Karpas-422 (cell line): ENCODE measurements at places on chromosomes 6 and 20. TPM values are rescaled to one million over a fixed set of nuclear protein-coding genes. Genes with fewer than 3 reads are reported as not detected.

- no peak for DNase-seq
Observed at GRCh38 chr6:38020593-38020992, 201.1 kb downstream of the ZFAND3 start.

DNA sequence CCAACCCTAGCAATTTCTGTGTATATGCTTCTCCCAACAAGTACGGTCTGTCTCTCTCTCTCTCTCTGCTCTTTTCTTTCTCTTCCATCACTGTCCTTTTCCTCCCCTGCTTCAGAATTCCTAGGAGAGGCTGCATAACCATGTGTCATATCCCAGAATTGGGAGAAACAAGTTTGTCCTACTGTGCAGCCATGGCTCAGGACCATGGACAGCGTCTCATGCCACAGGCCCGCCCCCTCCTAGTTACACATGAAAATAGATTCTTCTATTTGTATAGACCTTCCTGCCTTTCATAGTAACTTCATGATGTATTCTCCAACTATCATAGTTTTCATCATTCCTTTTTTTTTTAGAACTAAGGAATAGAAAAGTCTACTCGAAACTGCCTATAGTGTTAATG is 98.0 kb downstream of the FNDC1 start:
- no peak for DNase-seq

Gene CYP24A1
- not detected in 2 replicates for total RNA-seq

Gene BTBD9
- total RNA-seq: 3.0 and 4.7 TPM in 2 replicates

DNA sequence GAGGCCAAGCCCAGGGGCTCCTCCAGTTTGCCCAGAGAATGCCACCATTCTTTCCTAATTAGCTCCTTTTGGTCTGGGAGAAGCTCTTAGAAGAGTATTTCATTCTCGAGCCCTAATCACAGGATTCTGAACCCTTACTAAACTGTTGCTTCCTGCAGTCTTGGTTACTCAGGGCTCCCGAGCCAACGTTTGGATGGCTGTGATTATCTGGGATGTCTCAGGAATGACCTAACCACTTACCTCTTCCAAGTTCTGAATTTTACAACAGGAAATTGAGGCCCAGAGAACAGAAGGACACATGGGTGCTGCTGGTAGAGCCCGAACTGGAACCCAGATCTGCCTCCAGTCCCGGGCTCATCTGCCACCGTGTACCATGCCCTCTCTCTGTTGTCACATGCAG is 22.2 kb upstream of the PNPLA1 start:
- no peak for DNase-seq

Gene MAFB
- total RNA-seq: not detected in 2 replicates

DNA sequence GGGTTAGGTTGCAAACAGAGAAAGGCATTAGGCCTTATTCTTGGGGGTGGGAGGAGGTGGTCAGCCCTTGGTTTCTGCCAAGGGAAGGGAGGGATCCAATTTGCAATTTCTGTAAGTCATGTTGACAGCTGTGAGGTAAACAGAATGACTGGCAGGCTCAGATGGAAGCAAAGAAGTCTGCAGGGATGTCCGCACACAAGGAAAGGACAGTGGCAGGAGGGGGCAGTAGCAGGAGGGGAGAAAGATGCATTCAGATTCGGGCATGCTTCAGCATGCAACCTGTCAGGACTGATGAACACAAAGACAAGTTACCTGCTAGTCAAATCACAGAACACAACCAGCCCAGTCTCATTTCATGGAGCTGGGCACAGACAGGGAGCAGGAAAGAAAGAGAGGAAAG is 217.9 kb upstream of the FOXA2 start:
- DNase-seq: no peak

GRCh38 chr6:797479-798077 is 104.6 kb upstream of the EXOC2 start:
- DNase-seq: peak; percentile 74

Gene TPD52L1
- not detected in 2 replicates for total RNA-seq

Gene SLC17A9
- total RNA-seq: 15.9 and 22.1 TPM in 2 replicates

DNA sequence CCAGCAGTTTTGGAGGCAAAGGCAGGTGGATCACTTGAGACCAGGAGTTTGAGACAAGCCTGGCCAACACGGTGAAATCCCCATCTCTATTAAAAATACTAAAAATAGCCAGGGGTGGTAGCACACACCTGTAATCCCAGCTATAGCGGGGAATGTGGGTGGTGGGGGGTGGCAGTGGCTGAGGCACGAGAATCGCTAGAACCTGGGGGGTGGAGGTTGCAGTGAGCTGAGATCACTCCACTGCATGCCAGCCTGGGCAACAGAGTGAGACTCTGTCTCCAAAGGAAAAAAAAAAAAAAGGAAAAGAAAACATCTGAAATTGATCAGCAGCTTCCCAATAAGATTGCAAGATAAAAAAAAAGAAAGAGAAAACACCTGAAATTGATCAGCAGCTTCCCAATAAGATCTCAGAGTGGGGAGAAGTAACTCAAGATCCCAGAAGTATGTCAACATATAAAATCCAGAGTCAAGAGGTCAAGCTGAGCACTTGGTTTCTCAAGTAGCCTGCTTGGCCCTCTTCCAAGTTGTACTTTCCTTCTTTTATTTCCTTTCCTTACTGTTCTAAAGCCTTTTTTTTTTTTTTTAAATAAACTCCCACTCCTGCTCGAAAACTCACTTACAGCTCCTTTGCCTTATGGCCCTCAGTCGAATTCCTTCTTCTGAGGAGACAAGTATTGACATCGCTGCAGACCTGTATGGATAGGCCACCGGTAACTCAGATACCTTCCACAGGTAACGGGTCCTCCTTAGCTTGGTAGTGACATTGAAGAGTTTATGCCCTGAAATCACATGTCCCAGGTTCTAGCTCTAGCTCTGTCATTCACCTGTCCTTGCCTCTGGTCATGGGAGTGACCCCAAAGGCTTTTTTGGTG is 368.5 kb upstream of the SYNCRIP start:
- DNase-seq: no peak

DNA sequence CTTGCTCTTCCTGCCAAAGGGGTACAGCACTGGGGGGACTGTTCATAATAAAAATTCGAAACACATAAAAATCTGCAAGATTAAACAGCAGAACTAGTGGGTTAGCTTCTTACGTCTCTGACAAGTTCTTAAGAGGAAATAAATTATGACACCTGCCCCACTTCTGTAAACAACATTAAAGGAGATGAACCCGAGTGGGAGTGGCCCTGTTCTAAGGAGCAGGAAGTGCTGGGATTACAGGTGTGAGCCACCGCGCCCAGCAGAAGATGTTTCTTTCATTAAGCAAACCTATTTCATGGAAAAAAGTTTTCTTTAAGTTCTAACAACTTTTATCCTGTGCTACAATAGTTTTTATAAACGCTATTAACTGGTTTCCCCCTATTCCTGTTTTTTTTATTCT is 24.6 kb downstream of the USP45 start:
- DNase-seq: no peak

DNA sequence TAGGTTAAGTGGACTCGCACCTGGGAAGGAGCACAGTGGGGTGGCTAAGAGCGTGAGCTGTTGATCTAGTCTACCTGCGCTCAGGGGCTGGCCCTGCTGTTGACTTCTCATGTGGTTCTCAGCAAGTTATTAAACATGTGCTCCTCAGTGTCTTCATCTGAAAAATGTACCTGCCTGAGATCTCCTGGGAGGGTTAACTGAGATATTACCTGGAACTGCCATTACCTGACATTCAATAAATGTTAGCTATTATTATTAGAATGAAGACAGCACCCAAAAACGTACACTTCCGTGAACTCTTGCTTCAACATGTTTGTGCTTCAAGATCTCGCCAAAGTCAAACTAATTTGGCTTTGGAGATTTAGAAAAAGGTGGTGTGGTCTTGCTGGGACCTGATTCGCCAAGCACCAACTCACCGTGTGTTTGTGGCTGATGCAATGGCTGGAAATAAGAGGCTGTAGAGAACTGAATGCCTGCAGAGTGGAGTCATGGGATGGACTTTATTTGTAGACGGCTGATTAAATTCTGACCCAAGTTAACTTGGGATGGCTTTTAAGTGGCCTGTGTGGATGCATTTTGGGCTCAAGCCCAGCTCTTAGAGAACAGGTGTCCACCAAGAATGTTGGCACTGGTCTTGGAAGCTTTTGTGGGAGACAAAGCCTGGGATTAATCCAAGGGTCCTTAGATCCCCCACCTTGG is 692.9 kb downstream of the QKI start:
- DNase-seq: no peak

DNA sequence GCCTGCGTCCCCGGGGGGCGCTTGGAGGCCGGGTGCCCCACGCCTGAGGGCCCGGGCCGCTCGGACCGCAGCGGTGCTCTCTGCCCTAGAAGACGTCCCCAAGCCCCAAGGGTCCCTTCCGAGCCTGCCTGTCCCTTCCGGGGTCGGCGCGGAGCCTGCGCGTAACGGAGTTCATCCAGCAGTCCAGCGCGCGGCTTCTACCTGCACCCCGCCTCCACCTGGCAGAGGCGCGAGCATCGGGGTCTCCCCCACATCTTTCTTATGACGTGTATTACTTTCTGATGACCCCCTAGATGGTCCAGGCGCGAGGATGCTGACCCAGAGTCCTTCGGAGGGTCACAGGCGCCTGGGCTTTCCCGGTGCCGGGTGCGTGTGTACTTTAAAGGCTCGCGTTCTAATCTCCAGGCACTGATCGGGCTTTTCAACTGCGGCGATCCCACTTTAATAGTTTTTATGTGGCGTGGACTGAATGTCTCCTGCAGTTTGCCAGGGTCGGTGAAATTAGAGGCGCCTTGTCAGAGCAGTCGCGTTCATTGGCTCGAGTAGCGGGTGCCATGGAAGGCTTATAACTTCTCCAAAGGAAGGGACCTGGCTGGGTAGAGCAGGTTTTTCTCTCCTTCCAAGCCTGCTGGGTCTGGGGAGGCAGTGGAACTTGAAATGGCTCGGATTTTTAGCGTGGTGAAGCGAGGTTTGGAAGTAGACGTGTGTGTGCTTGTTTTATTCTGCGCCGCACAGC is 912 bp downstream of the EYA4 start:
- no peak for DNase-seq

DNA sequence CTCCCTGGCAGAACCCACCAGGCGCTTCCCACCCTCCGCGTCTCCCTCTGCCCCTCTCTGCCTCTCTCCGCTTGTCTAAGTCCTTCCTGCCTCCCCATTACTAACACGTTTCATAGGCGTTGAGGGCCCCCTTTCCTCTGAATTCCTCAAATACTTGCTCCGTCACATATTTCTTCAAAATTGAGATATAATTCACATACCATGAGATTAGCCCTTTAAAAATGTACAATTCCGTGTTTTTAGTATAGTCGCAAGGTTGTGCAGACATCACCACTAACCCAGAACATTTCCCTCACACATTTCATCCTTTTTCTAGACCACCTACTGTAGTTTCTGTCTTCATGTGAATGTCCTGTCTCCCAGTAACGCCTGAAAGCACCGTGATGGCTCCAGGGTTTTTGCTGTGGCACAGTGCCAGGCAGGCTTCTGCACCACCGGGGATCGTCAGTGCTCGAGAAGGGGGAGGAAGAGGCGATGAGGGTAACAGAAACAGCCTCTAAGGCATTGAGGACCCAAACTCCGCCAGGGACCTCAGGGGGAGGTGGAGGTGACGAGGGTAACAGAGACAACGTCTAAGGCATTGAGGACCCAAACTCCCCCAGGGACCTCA is 141.9 kb upstream of the SNX9 start:
- DNase-seq: no peak

GRCh38 chr6:81373414-81373813 is 379.1 kb downstream of the TENT5A start:
- DNase-seq: no peak

Gene ADGRF5
- not detected in 2 replicates for total RNA-seq

DNA sequence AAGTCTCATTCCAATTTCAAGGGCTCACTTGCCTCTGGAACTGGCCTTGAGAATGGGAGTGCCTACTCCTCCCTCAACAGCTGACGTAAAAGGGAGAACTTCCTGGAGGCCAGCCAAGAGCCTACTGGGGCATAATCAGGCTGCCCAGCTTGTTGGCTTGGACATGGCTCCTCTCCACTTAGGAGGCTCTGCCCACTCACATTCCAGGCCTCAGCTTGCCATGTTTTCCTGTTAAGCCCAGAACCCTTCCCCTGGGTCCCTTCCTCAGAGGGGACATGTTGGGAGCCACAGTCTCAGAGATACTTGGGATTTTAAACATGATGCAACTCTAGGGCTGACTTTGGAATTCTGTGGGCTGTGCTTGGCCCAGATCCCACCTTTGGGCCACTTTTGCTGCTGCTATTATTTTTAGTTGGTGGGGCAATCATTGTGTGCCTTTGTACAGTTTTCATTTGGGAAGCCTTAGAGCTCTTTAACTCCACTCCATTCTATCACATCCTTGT is 31.5 kb upstream of the ADTRP start:
- DNase-seq: no peak

- DNase-seq: no peak
Observed at GRCh38 chr20:43910564-43910963, 4.1 kb upstream of the TOX2 start.

GRCh38 chr6:7185561-7185960 is 77.8 kb downstream of the RREB1 start:
- DNase-seq: no peak

DNA sequence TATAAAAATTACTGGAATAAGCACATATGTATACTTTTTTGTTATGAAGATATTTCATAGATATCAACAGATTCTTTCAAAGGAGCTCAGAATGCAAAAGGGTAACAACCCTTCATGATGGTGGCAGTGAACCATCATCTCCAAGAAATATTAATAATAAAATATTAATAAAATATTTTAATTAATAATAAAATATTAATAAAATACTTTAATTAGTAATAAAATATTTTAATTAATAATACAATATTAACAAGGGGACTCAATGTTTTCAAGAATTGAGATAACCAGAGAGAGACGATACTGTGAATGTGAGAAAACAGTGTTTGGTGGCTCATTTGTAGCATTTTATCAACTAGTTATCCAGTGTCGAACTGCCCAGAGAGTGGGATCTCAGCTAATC is 86.0 kb upstream of the NT5E start:
- DNase-seq: no peak

- DNase-seq: no peak
Observed at GRCh38 chr6:1686117-1687098, 76.7 kb downstream of the FOXC1 start.

Gene PLAGL2
- 19.2 and 30.5 TPM in 2 replicates for total RNA-seq

DNA sequence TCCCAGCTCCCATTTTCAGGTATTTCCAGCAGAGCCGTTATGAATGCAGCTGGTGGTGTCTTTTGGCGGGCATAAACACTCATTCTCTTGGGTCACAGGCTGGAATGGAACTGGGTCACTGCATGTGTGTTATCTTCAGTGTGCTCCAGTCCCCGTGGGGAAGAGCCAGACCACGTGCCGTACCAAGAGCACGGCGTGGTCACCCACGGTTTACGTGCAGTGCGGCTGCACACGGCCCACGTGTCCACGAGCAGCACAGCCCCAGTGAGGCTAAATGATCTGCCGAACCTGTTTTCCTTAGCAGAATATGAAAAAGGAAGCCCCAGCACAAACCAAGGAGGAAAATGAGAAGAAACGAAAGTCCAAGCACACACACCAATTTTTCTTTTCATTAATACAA is 121.5 kb downstream of the IRF4 start:
- DNase-seq: no peak

Gene SLPI
- not detected in 2 replicates for total RNA-seq

- no peak for DNase-seq
Observed at GRCh38 chr20:35305682-35306556, 13.7 kb upstream of the FAM83C start.
